ENCODE measurements at places on chromosomes 3 and 15. TPM values are rescaled to one million over a fixed set of nuclear protein-coding genes. Genes with fewer than 3 reads are reported as not detected.

DNA sequence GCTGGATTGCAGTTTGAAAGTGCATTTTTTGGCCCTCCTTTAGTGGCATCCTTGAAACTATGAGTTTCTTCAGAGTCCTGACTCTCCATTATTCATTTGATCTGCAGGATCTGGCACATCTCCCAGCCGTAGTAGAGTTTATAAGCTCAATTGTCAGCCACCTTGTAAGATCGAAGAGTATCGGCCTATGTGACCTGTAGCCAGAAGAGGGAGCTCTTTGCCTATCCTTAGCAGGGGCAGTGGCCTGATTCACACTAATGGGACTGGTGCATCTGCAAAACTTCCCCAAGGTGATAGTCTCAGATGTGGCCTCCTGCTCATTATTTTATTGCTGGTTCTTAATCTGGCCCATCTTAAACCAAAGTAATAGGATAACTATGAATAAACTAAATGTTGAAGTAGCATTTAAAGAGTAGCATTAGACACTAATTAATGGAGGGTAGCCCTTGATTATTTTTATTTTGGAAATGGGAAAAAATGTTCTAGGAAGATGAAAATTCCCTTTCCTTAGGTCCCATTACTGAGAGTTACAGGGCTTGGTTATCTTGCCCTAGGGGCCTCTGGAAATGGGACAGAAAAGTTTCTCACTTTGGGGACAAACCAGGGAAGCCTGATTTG, 21.2 kb downstream of the GCSAM start:
- peak; percentile 10 for DNase-seq

Gene KBTBD13
- total RNA-seq: not detected

- no peak for DNase-seq
Measured at GRCh38 chr15:67579164-67579563, 36.7 kb downstream of the MAP2K5 start.

GRCh38 chr3:137180220-137180619, 222.4 kb downstream of the IL20RB start:
- DNase-seq: no peak

- DNase-seq: no peak
Measured at GRCh38 chr15:39354189-39354588, 226.7 kb upstream of the THBS1 start.

DNA sequence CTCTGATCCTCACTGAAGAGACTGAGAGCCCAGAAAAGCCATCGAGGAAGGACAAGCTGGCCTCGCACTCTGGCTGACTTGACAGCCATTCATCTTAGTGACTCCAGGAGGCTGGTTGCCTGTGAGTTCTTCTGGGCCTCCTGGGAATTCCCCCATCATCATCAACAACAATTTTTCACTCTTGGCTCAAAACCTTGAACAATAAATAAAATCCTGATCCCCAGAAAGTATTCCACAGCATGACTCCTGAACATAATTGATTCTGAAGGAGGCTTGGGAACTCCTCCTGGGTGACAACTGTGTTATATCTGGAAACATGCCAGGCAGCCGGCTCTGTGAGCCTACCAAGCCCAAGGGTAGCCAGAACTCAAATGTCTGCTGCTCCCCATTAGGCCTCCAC, 188.6 kb downstream of the SHQ1 start:
- DNase-seq: no peak

GRCh38 chr15:70775160-70775559, 11.8 kb upstream of the UACA start:
- DNase-seq: no peak

Gene DGKG
- not detected for total RNA-seq

Gene ABHD6
- 17.2 TPM for total RNA-seq

GRCh38 chr3:124442463-124442862, 287.8 kb upstream of the UMPS start:
- DNase-seq: no peak

Gene CKMT1B
- 30.9 TPM for total RNA-seq

GRCh38 chr15:82933576-82933975, 18.9 kb downstream of the HOMER2 start:
- no peak for DNase-seq

Gene PRSS50
- total RNA-seq: not detected

Gene TRAT1
- not detected for total RNA-seq

GRCh38 chr15:37046876-37047614, 53.3 kb downstream of the MEIS2 start:
- DNase-seq: no peak

Gene MAP6D1
- total RNA-seq: 3.2 TPM

- peak; percentile 84 for DNase-seq
Measured at GRCh38 chr15:31304751-31305365, 21.8 kb upstream of the KLF13 start.

DNA sequence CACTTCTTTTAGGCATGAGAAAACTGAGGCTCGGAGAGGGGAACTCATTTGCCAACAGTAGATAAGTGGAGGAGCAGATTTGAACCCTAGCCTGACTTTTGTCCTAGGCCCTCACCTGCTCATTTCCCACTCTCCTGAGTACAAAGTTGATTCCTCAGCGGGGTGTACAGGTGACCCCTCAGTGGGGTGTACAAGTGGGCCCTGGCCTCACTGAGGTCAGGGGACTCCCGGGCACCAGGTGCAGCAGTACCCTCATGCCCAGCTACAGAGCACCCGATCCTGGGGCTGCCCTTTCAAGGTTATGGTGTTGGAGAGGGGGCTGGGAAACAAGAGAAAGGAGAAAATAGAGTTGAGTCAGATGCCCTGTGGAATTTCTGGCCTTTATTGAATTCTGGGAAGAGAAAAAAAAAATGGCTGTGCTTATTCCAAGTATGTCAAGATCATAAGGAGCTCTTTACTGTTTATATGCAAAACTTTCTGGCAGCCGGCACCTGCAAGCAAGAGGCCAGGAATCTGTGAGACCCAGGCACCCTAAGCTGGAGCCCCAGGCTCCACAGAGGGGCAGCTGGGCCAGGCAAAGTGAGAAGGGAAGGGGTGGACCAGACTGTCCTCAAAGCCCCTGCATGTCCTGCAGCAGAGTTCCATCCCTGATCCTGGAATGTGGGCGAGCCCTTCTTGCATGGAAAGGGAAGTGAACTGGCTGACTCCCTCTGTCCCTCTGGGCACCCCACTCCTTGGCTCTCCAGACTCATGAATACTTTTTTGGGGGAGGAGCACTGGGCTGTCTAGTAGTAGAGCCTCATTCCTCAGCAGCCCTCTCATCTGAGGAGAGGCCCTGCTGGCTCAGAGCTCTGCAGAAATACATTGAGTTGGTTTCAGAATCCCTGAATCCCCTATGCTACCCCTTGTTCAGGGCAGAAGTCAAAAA, 43.1 kb downstream of the AMOTL2 start:
- DNase-seq: peak; percentile 43

- DNase-seq: no peak
Measured at GRCh38 chr3:122635789-122636188, 44.9 kb upstream of the PARP14 start.

- DNase-seq: no peak
Measured at GRCh38 chr3:29397406-29397805, 116.5 kb downstream of the RBMS3 start.

Gene CCR2
- not detected for total RNA-seq

Data from G401 (cell line).